BJ (cell line): ENCODE measurements at places on chromosomes 4 and X. TPM values are rescaled to one million over a fixed set of nuclear protein-coding genes. Genes with fewer than 3 reads are reported as not detected.
A peak's percentile ranks its signal among the peaks of the same experiment; 100 is the strongest.

- no peak for DNase-seq
Measured at GRCh38 chr4:83388313-83388676, 53.6 kb upstream of the HPSE start.

The TENM3 gene
- polyA plus RNA-seq = 9.2 and 10.8 TPM in 2 replicates

GRCh38 chrX:37860721-37861120, 13.3 kb upstream of the DYNLT3 start:
- DNase-seq = no peak

The BANK1 gene
- polyA plus RNA-seq = 0.40 and 0.43 TPM in 2 replicates

DNA sequence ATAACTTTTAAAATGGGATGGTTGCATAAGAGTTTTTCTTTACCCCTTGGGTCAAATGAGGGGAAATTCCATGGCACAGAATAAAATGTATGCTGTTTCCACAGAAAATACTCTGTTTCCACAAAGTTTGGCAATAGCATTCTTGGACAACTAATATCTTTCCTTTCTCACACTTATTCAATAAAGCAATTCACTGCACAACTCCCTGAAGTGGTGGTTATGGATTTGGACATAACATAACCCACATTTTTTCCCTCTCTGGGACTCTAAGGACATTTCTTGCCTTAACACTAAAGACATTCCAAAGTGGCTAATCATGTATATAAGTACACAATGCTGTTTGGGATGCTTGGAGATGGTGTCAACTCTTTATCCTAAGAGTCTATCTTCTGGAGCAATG, 51.7 kb upstream of the GPM6B start:
- peak; percentile 7 for DNase-seq

The PPID gene
- polyA plus RNA-seq = 11.3 and 15.1 TPM in 2 replicates

DNA sequence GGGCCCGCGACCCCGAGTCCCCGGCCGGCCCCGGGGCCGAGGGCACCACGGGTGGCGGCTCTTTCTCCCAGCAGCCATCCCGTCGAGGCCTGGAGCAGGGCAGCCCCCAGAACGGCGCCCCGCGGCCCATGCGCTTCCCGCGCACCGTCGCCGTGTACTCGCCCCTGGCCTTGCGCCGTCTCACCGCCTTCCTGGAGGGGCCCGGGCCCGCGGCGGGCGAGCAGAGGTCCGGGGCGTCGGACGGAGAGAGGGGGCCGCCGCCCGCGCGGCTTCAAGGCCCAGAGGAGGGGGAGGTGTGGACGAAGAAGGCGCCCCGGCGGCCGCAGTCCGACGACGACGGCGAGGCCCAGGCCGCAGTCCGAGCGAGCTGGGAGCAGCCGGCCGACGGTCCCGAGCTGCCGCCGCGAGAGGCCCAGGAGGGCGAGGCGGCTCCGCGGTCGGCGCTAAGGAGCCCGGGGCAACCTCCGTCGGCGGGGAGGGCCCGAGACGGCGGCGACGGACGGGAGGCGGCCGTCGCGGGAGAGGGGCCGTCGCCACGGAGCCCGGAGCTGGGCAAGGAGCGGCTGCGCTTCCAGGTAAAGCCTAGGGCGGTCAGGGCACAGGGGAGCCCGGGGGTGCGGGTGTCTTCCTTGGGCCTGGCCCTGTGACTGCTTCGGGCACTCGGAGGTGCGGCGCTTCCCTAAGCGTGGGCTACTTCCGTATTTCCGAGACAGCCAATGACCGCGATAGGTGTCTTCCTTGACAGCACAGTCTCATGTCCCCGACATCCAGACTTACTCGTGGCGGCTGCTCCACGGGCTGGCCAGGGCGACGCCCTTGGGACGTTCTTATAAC, 845 bp downstream of the ZAR1 start:
- DNase-seq = no peak

- DNase-seq = no peak
Measured at GRCh38 chr4:47271291-47271690, 192.2 kb downstream of the COMMD8 start.

- no peak for DNase-seq
Measured at GRCh38 chrX:140715787-140716186, 6.2 kb downstream of the LINC00632 start.

The CENPVL2 gene
- polyA plus RNA-seq = not detected in 2 replicates

The LRIT3 gene
- polyA plus RNA-seq = 0.01 and 0.04 TPM in 2 replicates

The AR gene
- 11.4 and 13.9 TPM in 2 replicates for polyA plus RNA-seq

DNA sequence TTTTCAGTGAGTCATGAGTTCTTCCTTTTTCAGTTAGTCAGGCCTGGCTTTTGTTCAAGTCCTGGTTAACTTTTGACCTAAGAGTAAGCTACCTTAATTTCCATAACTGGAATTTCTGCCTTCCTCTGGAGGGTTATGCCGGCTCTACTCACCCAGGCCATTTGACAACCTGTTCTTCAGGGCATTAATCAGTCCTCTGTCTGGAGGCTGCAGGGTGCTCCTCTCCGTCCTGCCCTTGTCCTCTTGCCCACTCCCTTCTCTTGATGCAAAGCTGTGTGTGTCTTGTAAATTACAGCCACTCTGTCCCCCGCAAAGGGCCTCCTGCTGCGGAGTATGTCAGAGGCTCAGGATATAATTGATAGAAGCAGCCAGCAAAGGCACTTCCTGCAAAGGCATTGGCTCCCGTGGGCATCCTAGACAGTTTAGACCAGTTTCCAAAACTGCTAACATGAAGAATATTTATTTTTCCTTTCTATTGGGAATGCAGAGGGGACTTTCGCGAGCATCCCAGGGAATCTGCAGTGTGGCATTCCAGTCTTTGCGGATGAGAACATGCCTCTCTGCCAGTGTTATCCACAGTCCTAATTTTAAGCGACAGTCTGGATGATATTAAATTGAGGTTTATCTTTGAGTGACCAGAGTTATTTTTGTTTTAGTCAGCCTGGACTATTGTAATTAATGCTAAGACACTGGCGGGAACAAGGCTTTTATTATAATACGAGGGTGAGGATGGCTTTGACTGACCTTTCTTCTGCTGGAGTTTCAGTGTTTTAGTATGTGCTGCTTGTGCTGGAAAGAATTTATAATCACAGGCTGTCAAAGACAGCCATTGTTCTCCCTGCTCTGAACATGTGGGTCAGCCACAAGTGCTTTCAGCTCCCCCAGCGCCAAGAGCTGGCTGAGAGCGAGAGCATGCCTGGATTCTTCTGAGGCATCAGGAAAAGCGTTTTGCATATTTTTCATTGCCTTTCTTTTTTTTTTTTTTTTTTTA, 74.2 kb downstream of the LIMCH1 start:
- DNase-seq = no peak

GRCh38 chr4:107740950-107741701, 21.1 kb upstream of the PAPSS1 start:
- peak; percentile 53 for DNase-seq

The PABPC1L2A gene
- not detected in 2 replicates for polyA plus RNA-seq
